ENCODE measurements at places on chromosomes 4 and X.

GRCh38 chr4:13982010-13982409 is 354.5 kb upstream of the BOD1L1 start:
- no peak for DNase-seq

- DNase-seq = no peak
Observed at GRCh38 chr4:73823760-73824159, 12.7 kb upstream of the CXCL6 start.

DNA sequence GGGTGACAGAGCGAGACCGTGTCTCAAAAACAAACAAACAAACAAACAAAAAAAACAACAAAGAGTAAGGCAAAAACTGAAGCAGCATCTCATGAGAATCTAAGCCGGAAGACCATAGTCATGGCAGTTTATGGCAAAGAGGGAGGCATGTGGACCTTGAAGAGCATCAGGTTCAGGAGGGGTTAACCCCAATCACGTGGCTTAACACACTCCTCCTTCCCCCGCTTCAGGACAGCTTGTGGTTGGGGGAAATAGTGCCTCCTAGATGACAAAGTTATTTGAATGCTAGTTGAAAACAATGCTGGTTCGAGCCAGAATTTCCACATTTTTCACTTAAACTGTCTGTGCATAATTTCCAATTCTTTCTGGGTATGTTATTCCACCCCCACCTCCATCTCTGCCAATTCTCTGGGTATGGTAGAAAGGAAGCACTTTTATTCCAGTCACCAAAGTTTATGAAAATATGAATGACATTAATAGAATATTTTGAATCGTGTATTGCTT is 11.7 kb upstream of the MAP7D3 start:
- DNase-seq = no peak

GRCh38 chr4:41204400-41204978 is 9.9 kb downstream of the APBB2 start:
- peak; percentile 67 for DNase-seq

GRCh38 chrX:153495903-153496589 is 1.3 kb downstream of the BGN start:
- DNase-seq = peak; percentile 51

DNA sequence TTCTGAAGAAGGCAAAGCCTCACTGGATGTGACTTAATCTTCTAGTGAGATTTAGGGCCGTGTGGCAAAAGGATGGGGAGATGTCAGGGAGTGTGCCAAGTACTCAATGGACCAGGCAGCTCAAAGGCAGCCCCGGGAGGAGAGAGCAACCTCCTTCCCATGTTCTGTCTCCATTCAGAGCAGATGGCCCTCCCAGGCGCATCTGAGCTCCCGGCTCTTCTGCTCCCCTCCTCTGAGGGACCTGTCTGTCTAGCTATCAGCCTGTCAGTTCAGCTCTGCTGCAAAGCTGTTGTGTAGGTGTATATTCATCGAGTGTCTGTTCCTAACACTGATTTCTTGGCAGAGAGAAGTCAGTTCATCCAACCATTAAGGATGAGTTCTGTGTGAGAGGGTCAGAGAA is 10.9 kb upstream of the PORCN start:
- no peak for DNase-seq

DNA sequence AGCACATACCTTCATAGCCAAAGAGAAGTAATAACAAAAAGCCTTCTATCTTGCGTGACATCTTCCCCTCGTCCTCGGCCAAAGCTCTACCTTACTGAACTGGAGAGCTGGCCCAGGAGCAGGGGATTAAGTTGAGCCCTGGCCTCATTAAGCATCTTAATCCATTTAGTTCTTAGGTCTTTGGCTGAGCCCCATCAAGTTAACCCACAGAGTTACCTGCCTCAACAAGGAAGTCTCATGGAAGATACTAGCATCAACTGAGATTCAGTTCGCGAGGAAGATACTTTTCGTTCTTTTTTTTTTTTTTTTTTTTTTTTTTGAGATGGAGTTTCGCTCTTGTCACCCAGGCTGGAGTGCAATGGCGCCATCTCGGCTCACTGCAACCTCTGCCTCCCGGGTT is at the start of gene RS1:
RS1 (minus strand) TSS at position 101 of the 400 bp plus-strand sequence; CDS start at position 61, 40 bp downstream.
- no peak for DNase-seq

DNA sequence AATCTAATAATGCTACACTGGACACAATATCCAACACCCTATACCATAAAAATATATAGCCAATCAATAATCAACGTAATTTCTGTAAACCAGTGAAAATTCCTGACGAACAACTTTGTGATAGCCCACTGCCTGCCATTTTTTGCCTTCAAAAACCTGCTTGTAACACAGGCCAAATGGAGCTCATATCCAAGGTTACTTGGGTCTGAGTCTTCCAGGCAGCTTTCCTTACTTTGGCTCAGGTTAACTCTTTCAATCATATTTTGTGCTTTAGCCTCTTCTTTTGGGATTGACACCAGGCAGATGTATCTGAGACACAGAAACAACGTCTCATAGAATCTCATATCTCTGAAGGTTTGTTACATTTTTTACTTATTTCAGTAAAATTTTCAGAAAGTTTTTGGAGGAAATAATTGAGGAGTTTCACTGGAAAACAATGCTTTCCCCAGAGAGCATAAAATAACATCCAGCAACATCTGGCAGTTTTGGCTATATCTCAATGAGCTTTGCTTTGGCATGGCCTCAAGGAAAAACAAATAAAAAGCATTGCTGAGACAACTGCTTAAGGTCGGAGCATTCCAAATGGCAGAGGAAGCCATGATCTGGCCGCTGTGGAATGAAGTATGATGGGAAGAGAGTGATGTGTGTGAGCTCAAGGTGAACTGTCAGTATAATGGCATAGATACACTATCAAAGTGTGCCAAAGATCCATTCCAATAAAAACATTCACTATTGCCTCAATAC is 162.9 kb upstream of the SPIN4 start:
- DNase-seq = peak; percentile 16

- no peak for DNase-seq
Observed at GRCh38 chr4:40967550-40967949, 217.8 kb downstream of the NSUN7 start.

GRCh38 chr4:35520059-35520458 is 724.3 kb downstream of the ARAP2 start:
- no peak for DNase-seq

DNA sequence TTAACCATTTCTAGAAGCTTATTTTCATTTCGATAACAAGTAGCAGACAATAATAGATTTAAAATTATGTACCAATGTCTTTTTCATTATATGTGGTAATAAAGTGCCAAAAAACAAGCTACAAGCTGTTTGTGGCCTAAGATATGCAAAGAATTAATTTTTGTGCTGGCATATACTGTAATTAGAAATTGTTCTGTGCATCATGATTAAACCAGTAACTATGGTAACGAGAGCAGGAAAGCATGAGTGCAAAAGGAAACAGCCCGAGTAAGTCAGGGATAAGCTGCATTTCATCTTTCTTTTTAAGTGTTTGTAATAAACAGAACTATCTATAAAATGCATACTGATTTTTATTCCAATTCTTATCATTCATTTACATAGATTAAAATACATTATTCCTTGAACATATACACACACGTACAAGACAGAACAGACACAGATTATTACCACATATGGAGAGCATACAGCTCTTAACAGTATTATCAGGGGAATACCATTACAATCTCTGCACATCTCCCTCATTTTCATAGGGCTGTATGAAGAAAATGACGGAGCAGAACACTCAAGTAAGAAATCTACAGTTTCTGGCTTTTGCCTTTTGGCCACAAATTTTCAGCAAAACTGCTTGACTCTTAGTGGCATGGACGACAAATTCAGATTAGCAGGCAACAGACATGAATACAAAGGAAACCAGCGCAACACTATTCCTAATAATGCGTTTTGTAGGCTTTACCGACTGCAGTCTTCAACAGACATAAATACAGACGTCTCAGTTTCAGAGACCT is 121.3 kb upstream of the WDR17 start:
- DNase-seq = no peak

DNA sequence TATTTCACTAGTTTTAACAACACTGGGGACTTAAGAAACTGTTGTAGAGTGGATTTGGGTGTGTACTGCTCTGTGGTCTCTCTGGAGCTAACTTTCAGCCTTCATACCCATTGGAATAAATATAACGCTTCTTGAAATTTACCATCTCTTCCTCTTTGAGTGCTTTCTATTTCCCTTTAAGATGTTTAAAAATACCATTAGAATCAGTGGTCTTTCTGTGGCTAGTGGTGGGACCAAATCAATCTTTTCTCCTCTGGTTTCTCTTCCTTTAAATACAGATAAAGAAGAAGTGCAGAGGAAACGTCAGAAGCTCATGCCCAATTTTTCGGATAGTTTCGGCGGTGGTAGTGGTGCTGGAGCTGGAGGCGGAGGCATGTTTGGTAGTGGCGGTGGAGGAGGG is 92.0 kb downstream of the NFKB1 start:
- no peak for DNase-seq

DNA sequence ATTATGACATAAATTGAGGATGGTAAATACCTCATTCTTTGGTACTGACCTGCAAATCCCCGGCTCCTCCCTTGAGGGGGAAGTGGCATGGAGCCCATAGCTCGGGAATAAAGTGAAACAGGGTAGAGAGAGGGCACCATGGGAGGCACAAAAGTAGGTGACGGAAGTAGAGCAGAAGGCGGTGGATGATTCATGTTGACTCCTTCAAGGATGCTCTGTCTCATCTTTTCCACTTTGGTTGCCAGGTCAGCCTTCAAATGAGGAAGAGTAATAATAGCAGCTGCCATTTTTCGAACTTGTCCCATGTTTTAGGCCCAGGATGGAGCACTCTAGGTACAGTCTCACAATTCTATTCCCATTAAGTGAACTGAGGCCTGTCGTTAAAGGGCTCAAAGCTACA is 41.4 kb upstream of the PHF8 start:
- DNase-seq = no peak

DNA sequence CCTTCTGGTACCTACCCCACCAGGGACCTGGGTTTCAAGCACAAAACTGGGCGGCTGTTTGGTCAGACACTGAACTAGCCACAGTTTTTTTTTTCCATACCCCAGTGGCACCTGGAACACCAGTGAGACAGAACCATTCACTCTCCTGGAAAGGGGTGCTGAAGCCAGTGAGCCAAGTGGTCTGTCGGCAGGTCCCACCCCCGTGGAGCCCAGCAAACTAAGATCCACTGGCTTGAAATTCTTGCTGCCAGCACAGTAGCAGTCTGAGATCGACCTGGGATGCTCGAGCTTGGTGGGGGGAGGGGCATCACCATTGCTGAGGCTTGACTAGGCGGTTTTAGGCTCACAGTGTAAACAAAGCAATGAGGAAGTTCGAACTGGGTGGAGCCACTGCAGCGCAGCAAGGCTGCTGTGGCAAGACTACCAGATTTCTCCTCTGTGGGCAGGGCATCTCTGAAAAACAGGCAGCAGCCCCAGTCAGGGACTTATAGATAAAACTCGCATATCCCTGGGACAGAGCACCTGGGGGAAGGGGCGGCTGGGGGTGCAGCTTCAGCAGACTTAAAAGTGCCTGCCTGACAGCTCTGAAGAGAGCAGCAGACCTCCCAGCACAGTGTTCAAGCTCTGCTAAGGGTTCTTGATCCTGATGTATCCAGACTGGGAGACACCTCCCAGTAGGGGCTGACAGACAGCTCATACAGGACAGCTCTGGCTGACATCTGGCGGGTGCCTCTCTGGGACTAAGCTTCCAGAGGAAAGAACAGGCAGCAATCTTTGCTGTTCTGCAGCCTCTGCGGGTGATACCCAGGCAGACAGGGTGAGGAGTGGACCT is 223.0 kb downstream of the COX18 start:
- no peak for DNase-seq

- no peak for DNase-seq
Observed at GRCh38 chr4:47550899-47551548, 65.9 kb downstream of the ATP10D start.

- DNase-seq = no peak
Observed at GRCh38 chr4:15402974-15403373, 24.9 kb upstream of the C1QTNF7 start.

- no peak for DNase-seq
Observed at GRCh38 chr4:43391069-43391468, 498.6 kb downstream of the GRXCR1 start.

DNA sequence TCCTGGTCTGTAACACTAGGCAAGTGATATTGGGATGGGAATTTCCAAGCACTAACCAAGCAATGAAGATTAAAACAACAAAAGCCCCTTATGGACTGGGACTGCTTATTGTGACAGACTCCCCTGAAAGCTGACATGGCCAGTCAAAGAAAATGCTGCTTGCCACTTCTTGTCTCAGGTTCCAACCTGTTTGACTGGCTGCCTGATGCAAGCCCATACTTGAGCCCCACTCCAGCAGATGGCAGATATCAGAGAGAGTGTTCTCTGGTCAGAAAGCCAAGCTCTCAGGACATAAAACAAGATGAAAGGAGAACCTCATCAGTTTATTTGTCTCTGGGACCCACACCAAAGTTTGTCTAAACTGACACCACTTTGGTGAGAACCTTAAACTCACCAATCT is 15.5 kb upstream of the IGBP1 start:
- DNase-seq = no peak

DNA sequence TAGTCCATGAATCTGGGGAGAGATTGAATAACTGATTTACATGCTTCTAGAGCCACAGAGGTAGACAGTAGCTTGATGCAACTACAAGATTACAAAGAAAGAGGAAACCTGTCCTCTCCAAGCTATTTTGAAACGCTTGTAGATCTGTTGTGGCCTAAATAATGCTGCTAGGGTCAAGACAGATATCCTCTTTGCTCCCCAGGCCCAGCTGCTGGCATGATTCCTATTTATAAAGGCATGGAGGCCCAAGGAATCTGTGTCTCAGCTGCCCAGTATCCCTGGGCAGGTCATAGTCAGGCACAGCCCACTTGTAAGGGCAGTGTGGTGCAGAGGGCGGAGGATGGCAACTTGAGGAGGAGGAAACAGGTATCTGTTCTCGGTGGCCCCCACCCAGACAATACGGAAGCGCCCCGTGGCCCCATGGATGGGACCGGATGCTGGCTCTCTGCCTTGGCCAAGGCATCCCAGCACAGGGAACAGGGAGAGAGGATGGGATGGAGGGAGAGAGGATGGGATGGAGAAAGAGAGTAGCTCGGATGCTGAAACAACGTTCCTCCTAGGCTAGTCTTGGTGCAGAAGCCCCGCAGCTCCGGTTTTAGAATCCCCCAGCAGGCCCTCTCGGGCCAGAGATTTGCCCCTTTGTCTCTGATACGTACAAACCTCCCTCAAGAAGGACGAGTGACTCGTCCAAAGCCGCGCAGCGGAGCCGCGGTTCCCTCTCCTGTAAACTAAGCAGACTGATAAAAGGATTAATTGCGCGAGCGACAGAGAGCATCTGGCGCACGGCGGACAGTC is 767 bp upstream of the SMIM20 start:
- peak; percentile 19 for DNase-seq

DNA sequence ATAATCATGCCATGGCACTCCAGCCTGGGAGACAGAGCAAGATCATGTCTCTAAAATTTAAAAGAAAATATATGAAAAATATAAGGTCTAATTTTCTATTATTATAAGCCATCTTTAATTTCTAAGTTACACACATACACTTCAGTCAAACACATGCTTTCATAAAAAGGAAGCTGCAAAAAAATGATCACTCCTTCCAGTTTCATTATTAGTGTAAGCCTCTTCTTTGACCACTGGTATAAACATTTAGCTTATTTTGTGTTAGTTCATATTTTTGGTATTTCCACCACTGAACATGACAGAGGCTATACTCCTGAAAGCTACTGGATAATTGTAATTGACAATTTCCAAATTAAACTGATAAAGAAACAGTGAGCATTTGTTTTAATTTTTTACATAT is 163.3 kb upstream of the USP38 start:
- DNase-seq = no peak

GRCh38 chr4:15423285-15423711 is 4.5 kb upstream of the C1QTNF7 start:
- no peak for DNase-seq

Data from hepatic stellate cell (primary cell).